Fibroblast of skin of left quadriceps (primary cell): ENCODE measurements at places on chromosomes 12 and 14.

GRCh38 chr12:45660330-45660729 lies 69.2 kb upstream of the ARID2 start:
- no peak for DNase-seq

- no peak for DNase-seq
Measured at GRCh38 chr12:69880571-69880970, 55.5 kb downstream of the MYRFL start.

DNA sequence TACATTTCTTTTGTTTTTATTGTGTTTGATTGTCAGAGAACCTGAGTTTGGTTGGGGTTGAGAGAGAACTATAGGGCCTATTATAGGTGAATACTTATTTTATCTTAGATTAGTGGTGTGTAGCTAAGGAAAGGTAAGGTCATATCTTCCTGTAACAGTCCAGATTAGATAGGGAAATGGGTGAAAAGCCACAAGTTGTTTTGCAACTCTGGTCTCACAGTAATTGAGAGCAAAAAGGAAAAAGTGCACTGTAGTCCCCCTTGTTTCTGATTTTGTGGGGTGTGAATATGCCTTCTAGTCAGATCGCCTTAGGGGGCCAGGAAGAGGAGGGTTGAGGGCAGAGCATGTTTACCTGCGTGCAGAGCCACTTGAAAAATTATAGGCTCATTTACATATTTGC lies 8.9 kb downstream of the MSRB3 start:
- DNase-seq, result no peak

DNA sequence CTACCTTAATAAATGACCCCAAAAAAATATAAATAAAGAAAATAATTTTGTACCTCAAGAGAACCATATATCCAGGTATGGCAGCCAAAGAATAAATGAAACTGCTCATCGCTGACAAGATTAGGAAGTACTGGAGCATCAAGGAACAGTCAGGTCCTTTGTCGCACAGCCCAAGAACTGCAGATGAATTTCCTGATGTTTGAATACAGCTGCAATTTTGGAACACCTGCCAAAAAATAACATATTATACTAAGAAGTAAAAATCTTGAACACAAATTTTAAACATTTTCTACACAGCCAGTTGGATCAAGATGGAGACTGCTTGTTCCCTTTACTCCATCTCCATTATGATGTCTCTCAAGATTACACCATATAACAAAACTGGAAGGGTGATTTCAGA lies 42.6 kb downstream of the SLCO1A2 start:
- no peak for DNase-seq

DNA sequence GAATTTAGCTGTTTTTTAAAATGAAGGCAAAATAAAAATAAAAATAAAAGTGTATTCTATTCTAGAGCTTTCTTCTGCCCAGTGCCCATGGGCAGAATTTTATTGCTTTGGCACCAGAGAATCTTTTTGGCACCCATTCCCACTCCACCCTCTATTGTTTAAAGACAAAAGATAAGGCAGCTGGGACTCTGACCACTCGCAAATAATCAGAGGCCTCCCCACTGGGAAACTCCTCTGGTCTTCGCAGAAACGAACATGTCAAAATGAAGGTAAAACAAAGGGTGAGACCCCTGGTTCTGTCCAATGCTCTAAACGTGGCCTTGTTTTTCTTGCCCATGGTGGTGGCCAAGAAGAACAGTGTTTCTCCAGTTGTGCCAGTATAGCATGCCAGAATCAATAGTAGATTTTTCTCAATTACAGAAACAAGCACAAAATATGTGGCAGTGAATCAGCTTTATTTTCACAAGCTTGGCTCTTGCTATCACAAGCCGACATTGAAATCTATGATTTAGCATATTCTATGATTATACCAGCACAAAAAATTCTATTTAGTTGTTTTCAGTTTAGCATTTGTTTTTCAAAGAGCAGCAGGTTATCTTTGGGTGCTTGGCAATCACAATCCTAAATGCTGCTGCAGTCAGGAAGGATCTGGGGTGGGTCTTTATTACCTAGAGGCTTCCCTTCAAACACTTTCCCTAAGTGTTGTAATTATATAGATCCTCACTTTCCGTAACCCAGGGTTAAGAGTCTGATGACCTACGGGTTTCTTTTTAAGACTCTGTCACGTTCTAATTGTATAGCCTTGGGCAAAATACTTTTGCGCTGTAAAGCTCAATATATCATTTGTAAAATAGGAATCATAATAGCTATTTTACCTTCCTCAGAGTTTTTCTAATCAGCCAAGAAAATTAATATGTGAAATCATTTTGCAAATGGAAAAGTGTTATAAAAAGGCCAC lies 50.5 kb downstream of the KITLG start:
- DNase-seq, result no peak

DNA sequence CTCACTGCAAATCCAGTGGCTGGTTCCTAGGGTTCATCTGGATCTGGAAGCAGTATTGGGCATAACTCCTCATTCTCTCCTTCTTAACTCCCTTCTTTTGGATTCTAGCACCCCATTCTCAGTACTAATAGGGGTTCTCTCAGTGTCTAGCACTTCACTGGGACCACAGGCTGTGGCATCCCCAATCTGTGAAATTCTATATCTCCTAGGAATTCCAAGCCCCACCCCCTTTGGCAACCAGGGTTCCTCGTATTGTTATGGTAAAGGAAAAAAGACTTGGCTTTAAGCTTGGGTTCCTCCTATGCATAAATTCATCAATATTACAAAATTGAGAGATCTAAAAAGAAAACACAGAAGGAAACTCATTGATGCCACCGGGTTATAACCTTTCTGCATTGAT lies 45.0 kb upstream of the FBXO21 start:
- DNase-seq, result no peak

GRCh38 chr12:114450019-114450418 lies 44.1 kb upstream of the TBX5 start:
- no peak for DNase-seq

DNA sequence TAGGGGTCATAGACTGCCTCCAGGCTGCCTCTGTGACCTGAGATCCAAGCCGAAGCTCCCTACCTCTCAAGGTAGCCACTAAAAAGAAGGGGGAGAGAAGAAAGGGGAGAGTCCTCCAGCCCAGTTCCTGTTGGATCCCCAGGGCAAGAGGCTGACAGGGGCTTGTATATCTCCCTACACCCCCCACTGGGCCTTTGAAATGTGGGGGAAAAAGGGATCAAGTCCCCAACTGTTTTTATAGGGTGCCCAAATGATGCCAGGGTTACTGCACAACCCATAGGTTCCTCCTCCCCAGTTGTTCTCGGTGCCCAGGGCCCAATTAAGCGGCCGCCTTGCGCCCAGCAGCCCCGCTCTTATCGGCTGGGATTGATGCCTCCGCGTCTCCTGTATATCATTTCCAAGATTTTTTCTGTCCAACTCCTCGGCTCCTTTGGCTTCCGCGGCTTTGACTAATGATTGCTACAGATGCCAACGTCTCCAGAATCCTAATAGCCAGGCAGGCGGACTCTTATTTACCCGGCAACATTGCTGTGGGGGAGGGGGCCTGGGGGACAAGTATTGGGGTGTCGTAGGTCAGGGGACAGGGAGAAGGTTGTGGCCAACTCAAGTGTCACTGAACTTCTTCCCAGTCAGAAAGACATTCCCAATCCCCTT lies 7.6 kb upstream of the HOXC4 start:
- no peak for DNase-seq

DNA sequence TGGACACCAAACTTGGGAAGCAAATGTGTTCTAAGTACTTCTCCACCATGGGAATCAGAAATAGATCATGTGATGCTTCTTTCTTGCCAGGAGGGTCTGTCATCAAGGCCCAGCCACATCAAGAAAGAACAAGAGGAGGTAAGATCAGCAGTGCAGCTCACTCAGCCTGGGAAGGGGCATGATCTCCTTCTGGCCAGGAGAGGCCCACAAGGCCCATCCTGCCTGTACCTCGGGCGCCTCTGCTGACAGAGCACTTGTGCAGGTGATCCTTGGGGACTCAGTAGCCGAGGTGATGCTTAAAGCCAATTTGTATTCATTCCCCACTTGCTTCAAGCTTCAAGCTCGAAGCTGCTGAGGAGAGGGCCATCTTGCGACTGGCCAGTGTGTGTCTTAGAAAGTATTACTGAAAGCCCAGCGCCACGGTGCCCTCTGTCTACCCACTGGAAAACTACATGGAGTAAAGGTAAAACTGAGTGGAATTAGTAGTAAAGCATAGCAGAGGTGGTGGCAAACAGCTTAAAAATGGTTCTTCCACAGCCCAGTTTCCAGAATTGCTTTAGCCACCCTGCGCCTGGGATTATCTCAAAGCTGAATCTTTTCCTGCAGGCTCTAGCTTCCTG lies 26.2 kb downstream of the RTRAF start:
- DNase-seq, result no peak

- no peak for DNase-seq
Measured at GRCh38 chr12:46518169-46518568, 145.6 kb upstream of the SLC38A2 start.

GRCh38 chr12:359091-359490 lies 30.0 kb downstream of the KDM5A start:
- DNase-seq, result no peak

DNA sequence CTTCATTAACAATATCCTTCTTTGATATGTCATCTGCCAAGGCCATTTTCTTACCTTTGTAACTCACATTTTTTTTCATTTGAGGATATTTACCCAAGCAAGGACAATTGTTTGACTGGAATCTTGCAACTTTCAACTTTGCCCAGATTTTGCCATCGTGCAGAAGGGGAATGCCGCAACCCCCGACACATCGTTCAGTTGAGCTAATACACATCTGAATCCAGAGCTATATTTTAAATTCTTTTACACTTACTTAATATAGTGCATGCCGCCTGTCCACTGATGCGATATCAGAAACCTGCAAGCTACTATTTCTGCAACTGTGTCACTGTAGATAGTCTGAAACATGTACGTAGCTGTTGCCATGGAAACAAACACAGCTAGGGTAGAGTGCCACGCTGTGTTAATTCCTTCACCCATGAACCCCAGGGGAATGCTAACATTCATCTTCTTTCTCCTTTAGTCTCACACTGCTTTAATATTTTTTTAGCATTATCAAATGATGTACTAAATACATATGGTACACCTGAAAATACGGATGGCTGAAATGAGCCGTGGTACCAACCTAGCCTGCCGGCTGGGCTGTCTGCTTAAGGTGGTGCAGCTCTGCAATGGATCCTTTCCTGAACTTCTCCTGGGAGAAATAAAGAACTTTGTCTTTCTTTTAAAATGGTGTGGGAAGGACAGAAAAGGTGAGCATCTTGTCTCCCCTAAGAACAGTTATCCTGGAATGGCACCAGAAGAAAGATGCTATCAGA lies 77.0 kb upstream of the FOXN3 start:
- DNase-seq, result no peak

DNA sequence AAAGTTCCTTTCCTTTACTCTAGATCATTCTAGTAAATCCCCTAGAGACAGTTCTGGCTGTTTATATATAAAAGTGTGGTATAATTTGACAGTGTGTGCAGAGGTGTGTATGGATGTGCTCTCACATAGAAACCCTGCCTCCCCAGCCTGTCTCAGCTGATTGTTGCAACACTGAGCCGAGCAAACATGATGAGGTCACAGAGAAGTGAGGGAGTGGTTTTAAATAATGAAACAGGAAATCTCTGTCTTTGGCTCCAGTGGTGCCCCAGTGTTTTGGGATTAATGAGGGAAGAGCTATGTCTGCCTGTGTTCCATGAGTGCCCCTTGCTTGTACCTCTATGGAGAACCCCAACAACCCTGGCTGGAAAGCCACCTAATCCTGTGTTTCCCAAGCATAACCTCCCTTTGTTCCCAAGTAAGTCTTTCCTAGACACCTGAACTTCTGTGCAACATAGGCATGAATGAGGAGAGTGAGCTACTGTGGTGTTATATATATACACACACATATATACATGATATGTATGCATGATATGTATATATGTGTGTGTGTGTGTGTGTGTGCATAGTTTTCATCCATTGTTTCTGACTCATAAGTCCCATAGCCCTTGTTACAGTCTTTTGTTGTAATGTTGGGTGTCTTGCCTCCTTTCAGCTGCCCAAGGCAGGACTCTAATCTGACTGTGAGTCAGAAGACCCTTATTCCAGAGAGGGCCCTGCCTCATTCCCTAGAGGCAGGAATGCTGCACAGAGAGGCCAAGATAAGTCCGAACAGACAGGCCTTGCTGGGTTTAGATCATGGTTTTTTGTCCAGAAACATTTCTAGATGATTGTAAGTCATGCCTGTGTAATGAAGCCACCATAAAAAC lies 18.0 kb downstream of the TRAF3 start:
- DNase-seq, result peak; percentile 72

GRCh38 chr14:87630846-87631245 lies 362.1 kb downstream of the GALC start:
- no peak for DNase-seq

DNA sequence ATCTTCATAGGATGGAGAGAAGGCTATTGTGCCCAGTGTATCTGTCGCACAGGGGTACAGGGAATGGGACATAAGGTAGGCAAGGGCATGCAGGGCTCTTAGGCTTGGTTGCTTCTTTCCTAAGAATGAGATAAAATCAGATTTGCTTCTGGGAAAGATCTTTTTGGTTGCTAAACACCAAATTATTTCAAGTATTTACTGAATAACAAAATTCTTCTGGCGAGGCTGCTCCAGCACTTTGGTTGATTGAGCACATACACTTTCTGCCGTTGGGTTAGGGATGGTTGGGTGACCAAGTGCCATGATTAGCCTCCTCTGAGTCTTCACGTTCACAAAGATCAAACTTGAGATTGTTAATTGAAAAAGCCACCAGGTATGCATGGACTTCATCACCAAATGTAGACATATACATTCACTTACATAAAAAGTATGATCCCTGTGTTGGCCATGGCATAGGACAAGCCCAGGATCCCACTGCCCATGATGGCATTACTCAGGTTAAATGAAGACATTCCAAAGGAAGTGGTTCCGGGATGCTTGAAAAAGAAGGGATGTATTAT lies 38.2 kb downstream of the SLC38A4 start:
- no peak for DNase-seq

GRCh38 chr12:112851024-112851777 lies 55.6 kb upstream of the OAS1 start:
- no peak for DNase-seq

- DNase-seq, result no peak
Measured at GRCh38 chr14:104886690-104887622, 21.9 kb downstream of the CEP170B start.

GRCh38 chr12:120831648-120832267 lies 72.4 kb downstream of the SPPL3 start:
- no peak for DNase-seq

DNA sequence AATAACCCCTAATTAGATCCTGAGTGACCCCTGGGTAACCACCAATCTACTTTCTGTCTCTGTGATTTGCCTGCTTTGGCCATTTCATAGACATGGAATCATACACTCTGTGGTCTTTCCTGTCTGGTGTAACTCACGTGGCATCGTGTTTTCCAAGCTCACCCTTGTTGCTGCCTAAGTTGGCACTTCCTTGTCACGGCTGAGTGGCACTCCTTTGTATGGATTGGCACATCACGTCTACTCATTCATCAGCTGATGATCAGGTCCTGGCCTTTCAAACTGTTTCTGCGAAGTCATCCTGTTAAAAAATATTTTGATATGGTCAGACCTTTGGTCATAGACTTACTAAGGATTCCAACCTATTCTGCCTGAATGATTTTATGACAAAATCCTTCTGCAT lies 87.7 kb downstream of the GLT1D1 start:
- DNase-seq, result no peak
